ENCODE measurements at places on chromosomes 4 and X.
A peak's percentile ranks its signal among the peaks of the same experiment; 100 is the strongest.

DNA sequence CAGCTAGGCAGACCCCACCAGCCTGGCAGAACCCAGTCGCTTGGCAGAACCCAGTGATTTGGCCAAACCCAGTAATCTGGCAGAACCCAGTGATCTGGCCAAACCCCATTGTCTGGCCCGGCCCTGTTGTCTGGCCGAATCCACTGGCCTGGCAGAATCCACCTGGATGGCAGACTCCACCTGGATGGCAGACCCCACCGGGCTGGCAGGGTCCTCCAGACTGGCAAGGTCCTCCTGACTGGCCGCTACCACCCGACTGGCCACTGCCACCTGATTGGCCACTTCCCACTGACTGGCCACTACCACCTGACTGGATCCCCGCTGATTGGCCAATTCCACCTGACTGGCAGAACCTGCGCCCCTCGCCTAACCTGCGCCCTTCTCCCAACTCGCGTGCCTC, 3.2 kb downstream of the MAGED1 start:
- DNase-seq, result no peak

GRCh38 chrX:105822138-105823091, at the start of gene NRK:
NRK (plus strand) TSS chrX:105822539; CDS start chrX:105822846, 307 bp downstream.
- DNase-seq, result no peak

GRCh38 chr4:82467471-82467870, 37.1 kb downstream of the ENOPH1 start:
- no peak for DNase-seq

DNA sequence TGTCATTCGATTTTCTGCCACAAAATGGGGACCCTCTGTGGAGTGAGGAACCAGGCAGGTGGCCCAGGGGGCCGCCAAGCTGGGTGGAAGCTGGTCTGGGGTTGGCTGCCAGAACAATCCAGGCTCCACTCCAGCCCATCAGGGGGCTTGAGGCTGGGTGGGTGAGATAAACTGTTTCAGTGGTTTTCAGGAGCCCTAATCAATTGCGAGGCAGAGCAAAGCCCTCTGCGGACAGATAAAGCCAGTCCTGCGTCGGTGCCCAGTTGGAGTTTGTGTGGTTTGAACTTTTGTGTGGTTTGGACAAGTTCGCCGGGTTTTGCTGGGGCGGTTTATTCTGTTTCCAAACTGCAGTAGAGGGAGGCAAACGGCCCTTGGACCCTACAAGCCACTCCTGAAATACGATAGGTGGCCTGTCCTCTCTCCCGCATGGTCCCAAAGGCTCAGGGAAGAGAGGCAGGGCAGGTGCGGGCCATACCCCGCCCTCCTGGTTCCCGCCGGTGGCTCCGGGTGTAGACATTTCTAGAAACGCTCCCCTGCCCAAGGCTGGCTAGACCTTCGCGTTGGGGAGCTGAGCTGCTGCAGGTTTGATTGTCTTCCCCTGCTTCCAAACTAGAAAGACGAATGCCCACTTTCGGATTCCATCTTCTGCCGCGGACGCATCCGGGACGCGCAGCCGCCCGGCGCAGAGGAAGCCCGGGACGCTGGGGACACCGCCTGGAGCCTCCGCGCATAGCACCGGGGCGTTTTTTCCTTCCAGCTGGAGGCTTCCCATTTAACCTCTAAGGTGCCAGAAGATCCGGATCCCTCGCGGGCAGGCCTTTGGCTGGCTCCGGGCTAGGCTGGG, 169.0 kb upstream of the BCOR start:
- DNase-seq, result peak; percentile 28

DNA sequence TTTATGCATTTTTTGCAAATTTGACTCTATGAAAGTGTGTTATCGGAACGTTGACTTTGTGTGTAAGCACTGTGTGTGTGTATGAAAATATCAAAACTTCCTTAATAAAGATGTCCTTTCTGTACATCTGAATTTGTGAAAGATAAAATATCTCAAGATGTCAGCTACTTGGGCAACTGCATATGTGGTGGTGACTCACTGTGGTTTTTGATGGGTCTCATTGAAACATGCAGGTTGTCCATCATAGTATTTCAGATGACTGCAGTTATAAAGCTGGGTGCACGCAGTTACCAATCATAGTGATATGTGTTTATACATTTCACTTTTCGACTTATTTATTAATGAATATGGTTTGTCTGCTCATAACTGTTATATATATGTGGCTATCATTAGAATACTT, 19.7 kb upstream of the BBS12 start:
- no peak for DNase-seq

DNA sequence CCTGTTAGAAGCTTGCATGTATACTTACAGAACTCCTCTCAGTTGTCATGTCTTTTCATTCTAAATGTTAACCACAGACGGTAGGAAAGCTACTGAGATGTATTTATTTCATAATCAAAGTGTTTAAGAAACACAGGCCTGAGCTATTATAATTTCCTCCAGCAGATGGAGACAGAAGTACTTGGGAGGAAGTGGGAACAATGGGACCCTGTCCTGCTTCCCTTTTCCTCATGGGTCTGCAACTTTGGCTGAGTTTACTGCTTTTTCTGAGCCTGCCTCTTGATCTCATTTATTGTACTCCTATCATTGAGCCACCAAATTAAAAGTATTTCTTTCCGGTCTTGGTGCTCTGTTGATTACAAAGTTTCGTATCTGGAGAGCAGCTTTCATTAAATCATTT, 67.7 kb upstream of the SPANXN2 start:
- DNase-seq, result no peak

GRCh38 chr4:119209586-119209985, 2.9 kb upstream of the USP53 start:
- no peak for DNase-seq
